GM12864 (cell line): ENCODE measurements at places on chromosomes 6 and 20.

- no peak for DNase-seq
Observed at GRCh38 chr6:76942203-76942966, 520.9 kb downstream of the HTR1B start.

DNA sequence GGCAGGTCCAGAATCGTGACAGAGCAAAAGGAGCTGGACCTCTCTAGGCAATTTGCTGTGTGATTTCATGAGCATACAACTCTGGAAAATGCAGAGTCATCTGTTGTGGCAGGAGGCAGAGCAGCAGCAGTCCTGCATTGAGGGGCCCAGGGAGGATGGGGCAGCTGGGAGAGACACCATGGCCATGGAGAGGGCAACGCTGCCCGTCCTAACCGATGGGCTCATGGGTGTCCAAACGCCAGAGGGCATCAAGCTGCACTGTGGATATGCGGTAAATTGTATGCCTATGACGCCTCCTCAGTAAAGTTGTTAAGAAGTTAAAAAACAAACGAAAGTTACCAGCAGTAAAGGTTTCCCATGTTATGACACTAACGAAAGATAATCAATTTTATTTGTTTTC lies 42.2 kb upstream of the DACT2 start:
- no peak for DNase-seq

GRCh38 chr6:16846399-16846778 lies 85.1 kb upstream of the ATXN1 start:
- DNase-seq = no peak

GRCh38 chr6:95698271-95698670 lies 120.9 kb downstream of the MANEA start:
- DNase-seq = no peak

DNA sequence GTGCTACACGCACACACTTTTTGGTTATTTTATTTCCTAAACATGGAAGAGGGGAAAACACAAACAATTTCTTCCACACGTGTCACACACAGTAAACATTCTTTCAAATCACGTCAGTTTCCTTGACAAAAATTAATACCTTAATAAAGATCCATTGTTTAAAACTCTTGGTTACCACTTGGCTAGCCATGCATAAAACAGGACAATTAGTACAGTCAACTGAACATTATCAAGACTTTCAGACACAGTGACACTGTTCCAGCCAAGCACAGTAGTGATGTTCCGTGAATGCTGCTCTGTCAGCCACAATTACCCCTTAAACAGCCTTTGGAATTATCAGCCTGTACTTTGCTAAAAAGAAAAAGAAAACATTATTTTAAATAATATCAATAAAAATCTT lies 50.8 kb downstream of the GMDS start:
- DNase-seq = no peak

- peak; percentile 18 for DNase-seq
Observed at GRCh38 chr6:90080876-90081481, 186.7 kb downstream of the GJA10 start.

DNA sequence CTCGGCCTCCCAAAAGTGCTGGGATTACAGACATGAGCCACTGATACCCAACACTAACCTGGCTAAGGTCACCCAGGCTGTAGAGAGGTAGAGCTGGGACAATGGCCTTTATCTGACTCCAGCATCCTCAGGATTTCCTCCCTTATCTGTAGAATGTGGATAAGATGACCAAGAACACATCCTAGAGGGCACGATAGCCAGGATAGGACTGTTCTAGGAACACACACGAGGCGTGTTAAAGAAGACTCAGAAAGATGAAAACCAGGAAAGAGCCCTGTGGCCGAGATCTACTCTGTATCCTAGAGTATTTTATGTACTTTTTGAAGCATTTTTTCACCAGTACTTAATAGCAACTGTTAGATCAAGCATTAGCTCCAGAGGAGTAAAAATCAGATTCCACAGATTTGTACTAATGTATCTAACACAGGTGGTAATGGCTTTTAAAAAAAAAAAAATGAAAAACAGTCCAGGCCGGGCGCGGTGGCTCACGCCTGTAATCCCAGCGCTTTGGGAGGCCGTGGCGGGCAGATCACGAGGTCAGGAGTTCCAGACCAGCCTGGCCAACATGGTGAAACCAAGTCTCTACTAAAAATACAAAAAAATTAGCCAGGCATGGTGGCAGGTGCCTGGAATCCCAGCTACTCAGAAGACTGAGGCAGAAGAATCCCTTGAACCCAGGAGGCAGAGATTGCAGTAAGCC lies 17.3 kb downstream of the PPP1R10 start:
- no peak for DNase-seq

DNA sequence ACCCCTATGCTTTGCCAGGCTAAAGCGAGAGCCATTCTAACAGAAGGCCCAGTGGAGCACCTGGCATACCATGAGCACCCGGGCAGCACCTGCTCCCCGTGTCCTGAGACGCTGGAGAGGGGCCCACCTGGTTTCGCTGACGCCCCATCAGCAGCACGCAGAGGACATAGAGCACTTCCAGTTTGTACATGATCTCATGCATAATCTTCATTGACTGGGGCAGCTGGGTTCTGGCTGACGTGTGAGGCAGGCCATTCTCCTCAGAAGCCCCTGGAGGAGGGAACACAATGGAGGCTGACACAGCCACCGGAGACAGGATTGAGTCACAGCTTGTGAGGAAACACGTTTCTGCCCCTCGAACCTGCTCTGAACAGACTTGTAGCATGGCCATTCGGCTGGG lies 65.4 kb downstream of the MYH7B start:
- DNase-seq = no peak

DNA sequence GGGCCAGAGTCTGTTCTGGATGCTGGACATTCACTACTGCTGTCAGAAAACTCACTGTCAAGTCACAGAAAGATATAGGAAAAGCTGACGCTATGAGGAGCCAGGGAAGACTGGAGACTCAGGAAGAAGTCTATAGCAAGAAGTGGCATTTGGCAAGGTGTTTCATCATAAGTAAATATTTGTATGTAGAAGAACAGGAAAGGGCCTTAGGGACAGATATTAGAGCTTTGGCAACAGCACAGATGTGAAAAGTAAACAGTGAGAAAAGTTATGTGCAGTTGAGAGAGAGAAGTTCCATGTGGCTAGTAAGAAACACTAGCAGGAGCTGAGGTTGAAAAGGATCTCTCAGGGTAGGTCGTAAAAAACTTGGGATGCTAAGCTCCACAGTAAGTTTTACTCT lies 868.9 kb downstream of the PHF3 start:
- no peak for DNase-seq

- no peak for DNase-seq
Observed at GRCh38 chr6:113860181-113860955, 3.2 kb downstream of the MARCKS start.

GRCh38 chr6:149248693-149249369 lies 68.7 kb upstream of the TAB2 start:
- no peak for DNase-seq

DNA sequence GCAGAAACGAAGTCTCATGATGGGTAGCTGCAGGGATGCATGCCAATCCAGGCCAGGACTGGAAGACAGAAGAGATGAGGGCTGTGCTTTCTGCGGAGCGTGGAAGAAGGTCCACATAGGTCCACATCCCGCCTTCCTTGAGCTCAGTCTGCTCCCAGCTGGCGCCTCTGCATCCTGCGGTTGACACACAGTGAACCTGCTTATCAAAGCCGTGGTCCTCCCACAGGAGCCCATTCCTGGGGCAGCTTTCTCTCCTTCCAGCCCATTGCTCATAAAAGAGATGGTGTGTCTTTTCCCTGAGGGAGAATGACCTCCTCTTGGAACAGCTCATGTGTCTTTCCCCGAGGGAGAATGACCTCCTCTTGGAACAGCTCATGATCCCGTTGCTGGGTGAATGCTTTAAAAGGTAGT lies 225.4 kb downstream of the CDH4 start:
- no peak for DNase-seq
